ENCODE measurements at places on chromosomes 1 and 21. TPM values are rescaled to one million over a fixed set of nuclear protein-coding genes. Genes with fewer than 3 reads are reported as not detected.

Gene PEAR1
- 13.6 TPM for total RNA-seq

Gene SPOCD1
- total RNA-seq, result 0.21 TPM

Gene LAD1
- total RNA-seq, result 35.6 TPM

Gene CELA2B
- 0.41 TPM for total RNA-seq

Gene CA6
- 1.0 TPM for total RNA-seq
